ENCODE measurements at places on chromosomes 12 and 14. TPM values are rescaled to one million over a fixed set of nuclear protein-coding genes. Genes with fewer than 3 reads are reported as not detected.

FSCB gene
- polyA plus RNA-seq = 0.07 TPM

DDX55 gene
- 45.7 TPM for polyA plus RNA-seq

GRCh38 chr12:132342251-132343227 lies 13.2 kb upstream of the GALNT9 start:
- no peak for DNase-seq

- DNase-seq = no peak
These were observed 133.6 kb downstream of the MED13L start for GRCh38 chr12:116143909-116144308.

DNA sequence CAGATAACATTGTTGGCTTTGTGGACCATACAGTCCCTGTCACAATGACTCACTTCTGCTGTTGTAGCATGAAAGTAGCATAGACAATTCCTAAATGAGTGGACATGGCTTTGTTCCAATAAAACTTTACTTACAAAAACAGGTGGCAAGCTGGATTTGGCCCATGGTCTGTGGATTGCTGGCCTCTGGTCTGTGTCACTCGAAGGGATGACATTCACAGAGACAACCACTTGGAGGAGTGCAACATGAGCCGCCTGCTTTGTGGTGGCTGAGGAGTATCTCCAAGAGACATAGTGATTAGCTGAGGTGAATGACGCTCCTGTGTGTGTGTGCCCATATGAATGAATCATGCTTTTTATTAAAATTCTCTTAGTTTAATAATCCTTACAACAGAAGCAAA lies 81.3 kb upstream of the NRXN3 start:
- DNase-seq = no peak

DNA sequence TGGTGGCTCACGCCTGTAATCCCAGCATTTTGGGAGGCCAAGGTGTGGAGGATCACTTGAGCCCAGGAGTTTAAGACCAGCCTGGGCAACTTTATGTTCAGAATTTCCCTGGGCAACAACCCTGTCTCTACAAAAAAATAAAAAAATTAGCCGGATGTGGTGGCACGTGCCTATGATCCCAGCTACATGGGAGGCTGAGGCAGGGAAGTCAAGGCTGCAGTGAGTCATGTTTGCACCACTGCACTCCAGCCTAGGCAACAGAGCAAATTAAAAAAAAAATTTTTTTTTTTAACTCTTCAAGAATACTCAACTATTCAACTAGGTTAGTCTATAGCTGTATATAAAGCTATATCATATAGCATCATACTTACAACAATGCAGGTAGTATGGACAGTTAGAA lies 113.0 kb downstream of the RALGAPA1 start:
- no peak for DNase-seq

- no peak for DNase-seq
These were observed 14.9 kb downstream of the ABCB9 start for GRCh38 chr12:122951406-122951805.

- no peak for DNase-seq
These were observed 6.7 kb upstream of the SOCS2 start for GRCh38 chr12:93565760-93566159.

GRCh38 chr14:87522575-87522974 lies 470.4 kb downstream of the GALC start:
- DNase-seq = no peak

DNA sequence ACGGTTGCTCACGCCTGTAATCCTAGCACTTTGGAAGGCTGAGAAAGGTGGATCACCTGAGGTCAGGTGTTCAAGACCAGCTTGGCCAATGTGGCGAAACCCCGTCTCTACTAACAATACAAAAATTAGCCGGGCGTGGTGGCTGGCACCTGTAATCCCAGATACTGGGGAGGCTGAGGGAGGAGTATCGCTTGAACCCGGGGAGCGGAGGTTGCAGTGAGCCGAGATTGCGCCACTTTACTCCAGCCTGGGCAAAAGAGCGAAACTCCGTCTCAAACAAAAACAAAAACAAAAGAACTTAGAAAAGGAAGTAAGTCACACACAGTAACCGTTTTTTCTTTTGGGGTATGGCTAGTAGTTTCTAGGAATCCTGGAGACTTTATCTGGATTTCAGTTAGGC lies 1.7 kb upstream of the PALS1 start:
- DNase-seq = no peak

GRCh38 chr12:63038713-63039100 lies 103.8 kb upstream of the PPM1H start:
- DNase-seq = no peak

- DNase-seq = no peak
These were observed 107.1 kb downstream of the PAX9 start for GRCh38 chr14:36768638-36769337.

- DNase-seq = no peak
These were observed 20.5 kb upstream of the TMCC3 start for GRCh38 chr12:94670898-94671297.
